Activated T-helper 1 cell treated with anti-CD3 and anti-CD28 coated beads, Interleukin-2, amount 50 U/mL, for 16 hours (primary cell): ENCODE measurements at places on chromosomes 6 and 20.
A peak's percentile ranks its signal among the peaks of the same experiment; 100 is the strongest.

GRCh38 chr6:90036963-90037362 lies 142.7 kb downstream of the GJA10 start:
- DNase-seq: no peak

DNA sequence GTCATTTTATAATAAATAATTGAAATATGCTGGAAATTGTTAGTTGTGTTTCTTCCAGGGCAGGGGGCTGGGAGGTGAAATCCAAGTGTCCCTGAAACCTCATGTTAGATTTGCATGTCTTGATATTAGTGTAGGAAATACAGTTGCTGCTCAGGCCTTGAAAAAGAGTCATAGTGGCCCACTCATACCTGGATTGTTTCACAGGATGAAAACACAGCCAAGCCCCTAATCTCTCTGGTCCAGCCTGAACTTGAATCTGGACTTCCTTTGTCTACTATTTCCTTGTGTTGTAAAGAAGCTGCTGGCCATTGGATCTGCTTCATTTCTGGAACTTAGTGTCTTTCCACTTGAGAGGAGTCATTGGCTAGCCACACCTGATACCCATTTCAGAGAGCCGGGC lies 108.8 kb upstream of the JARID2 start:
- no peak for DNase-seq

- DNase-seq: no peak
Measured at GRCh38 chr6:79862126-79862525, 85.2 kb downstream of the ELOVL4 start.

DNA sequence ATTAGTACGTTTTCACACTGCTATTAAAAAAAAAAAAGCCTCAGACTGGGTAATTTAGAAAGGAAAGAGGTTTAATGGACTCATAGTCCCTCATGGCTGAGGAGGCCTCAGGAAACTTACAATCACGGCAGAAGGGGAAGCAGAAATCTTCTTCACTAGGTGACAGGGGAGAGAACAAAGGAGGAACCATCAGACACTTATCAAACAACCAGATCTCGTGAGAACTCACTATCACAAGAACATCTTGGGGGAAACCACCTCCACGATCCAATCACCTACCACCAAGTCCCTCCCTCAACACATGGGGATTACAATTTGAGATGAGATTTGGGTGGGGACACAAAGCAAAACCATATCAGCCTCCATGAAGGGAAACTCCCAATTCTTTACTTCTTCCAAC lies 85.2 kb upstream of the MAFB start:
- DNase-seq: no peak

DNA sequence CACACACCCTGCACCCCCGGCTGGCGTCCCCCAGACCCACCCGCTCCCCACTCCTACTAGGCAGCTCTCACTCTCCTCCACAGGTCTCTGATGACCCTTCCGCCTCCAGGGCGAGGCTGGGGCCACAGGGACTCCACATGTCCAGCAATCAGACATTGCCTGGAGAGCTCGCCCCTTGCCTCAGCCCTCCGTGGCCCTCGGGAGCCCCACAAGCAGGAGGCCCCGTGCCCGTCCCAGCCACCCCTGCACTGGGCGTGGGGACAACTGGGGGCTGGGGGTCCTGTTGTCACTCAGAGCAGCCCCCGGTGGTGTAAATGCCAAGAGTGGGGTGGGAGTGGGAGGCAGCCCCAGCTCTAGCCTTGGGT lies 1.5 kb downstream of the COL20A1 start:
- no peak for DNase-seq

DNA sequence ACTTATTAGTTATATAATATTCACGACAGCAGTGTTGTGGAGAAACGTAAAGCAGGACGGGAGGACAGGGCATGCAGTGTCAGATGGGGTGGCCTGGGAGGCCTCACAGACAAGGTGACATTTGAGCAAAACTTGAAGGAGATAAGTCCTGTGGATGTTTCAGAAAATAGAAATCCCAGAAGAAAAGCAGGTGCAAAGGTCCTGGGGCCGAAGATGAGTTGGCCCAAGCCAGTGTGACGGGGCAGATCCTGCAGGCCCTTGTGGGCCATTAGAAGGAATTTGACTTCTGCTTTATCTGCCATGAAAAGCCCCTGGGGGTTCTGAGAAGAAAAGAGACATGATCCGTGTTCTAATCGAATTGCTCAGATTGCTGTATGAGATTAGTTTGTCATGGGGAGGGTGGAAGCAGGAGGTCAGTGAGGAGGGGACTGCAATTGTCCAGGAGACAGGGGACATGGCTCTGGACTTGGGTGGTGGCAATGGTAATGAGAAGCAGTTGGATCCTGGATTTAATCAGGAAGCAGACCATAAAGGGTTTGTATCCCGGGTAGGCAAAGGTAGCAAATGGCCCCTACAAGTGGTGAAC lies 437.4 kb upstream of the SULF2 start:
- DNase-seq: no peak

DNA sequence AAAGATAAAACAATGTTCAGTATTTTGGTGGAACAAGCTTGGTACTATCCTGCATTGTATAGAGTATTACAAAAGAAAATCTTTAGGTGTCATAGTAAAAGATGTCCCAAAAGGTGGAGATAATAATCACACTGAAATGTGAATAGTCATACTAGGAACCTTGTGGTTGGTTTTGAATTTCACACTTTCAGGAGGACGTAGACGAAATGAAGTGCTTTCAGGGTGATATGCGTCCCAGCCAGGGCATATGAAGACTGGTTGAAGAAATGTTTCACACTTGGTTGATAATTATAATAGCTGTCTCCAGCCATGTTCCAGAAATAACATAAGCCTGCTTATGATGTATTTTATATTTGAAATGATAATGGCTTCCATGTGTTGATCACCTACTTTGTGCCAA lies 60.4 kb downstream of the SCAND1 start:
- DNase-seq: no peak

DNA sequence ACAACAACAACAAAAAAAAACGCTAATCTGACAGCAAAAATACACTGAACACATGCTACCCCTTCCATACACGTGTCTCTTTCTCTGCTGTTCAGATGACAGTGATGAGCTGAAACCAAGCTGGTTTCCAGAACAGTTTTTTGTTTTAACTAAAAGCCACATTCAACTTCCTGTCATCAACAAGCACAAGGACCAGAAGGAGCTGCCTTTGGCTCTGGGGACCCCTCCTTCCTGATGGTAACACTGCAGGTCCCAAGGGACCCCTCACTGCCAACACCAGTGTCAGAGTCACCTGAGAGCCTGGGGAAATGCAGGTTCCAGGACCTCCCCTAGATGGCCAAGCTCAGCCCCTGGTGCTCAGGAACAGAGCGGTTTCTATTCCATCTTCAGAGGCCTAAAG lies 6.0 kb downstream of the CST7 start:
- DNase-seq: no peak

GRCh38 chr20:24422091-24422760 lies 47.2 kb upstream of the SYNDIG1 start:
- no peak for DNase-seq

- DNase-seq: no peak
Measured at GRCh38 chr20:62201173-62202082, 18.6 kb downstream of the MTG2 start.

GRCh38 chr6:13068586-13069210 lies 259.6 kb downstream of the TBC1D7 start:
- DNase-seq: no peak

- no peak for DNase-seq
Measured at GRCh38 chr6:31764198-31764597, 1.7 kb downstream of the SAPCD1 start.

DNA sequence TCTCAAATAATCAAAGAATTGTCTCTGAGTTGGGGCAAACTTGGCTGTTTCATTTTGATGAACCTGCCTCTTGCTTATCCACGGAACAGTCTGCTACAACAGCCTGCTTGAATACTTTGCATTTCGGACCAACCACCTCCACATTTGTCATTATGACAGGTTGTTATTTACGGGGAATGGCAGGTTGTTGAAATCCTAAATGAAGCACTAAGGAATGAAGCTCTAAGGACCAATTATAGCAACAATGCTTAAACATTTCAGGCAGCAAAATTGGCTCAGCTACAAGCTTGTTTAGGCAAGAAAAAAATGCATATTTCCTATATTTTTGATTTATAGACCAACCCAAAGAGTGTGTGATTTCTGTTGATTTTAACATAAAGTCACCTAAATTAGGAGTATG lies 84.5 kb downstream of the MAP3K7 start:
- DNase-seq: no peak

DNA sequence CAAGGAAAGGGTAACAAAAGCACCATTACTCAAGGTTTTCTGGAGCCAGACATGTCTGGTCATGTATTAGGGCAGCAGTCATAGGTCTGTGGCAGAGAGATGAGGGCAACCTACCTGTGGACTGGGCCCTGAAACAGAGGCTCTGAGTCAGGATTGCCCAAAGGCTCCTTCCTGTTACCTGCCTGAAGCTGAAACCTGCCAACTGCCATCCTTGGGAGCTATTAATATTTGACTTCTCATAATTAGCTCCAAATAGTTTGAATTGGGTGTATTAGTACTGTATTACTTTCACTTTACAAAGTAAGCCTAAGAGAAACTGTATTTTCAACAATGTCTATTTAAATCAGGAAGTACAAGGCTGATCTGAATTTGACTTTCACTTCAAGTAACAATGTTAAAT lies 72.0 kb upstream of the TBX18 start:
- DNase-seq: no peak

DNA sequence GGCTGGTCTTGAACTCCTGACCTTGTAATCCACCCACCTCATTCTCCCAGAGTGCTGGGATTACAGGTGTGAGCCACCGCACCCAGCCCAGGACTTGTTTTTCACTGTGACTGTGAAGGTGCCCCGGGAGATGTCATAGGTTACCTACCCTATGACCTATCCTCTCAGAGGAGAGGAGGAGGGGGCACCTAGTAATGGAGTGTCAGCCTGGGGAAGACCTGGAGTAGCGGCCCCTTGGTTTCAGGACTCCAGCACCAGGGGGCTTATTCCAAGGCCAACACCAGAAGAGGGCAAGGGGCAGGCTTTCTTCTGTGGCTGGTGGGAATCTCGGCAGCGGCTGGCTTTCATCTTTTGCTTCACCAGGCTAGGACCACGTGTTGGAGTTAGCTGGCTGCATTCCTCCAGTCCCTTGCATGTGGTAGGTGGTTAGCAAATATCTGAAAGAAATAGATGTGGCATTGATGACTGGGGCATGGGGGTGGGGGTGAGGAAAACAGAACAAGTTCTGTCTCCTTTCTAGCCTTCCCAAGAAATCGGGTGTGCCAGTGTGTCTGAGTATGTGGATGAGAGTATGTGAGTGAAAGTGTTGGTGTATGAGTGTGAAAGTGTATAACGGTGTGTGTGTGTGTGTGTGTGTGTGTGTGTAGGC lies 7.9 kb upstream of the ITPR3 start:
- no peak for DNase-seq

GRCh38 chr6:16718356-16718755 lies 42.9 kb downstream of the ATXN1 start:
- no peak for DNase-seq

GRCh38 chr20:52824494-52825216 lies 147.5 kb upstream of the TSHZ2 start:
- DNase-seq: no peak

DNA sequence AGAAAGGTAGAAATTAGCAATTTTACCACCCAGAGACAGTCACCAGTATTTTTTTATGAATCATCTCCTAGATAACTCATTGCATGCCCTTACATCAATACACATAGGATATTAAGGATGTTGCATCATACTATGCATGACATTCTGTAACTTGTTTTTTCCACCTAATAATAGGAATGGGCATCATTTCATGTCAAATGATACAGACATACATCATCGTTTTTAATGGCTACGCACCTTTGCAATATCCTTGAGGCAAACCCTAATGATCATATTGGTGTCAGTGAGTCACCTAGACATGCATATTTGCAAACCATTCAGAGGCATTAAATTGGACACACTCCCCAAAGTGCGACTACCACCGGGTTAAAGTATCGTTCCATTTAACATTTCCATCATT lies 309.7 kb upstream of the AGPAT4 start:
- DNase-seq: no peak

GRCh38 chr20:43658069-43658722 lies 8.7 kb upstream of the MYBL2 start:
- peak; percentile 15 for DNase-seq

DNA sequence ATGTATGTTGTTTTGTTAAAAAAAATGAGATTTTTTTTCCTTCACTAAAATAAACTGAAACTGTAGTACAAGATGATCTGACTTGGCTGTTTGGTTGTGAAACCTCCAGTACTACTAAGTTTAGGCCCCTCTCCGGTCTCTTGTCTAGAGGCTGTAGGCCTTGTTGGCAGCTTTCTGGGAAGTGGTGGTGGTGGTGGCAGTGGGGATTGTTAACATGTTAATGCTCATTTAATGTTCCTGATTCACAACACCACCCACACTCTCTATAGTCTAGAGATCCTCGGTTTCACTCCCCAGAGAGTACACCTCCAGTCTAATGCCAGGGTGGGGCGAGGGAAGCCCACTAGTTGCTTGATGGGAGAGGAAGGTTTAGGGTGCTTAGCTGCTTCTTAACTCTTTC lies 24.1 kb downstream of the STK4 start:
- no peak for DNase-seq

DNA sequence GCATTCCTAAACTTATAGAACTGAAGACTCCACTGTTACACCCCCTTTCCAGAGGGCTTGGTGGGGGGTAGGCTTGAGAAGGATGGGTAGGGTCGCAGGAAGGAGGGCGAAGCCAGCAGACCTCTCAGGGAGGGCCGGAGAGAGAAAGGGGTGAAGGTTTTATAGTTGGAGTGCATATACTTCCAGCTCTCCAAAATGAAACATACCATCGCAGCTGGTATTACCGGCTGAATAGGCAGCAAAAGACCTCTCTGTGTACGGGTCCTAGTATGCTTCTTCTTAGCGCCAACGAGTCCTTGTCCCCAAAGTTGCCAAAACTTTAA lies 1.0 kb upstream of the VGLL2 start:
- DNase-seq: no peak

DNA sequence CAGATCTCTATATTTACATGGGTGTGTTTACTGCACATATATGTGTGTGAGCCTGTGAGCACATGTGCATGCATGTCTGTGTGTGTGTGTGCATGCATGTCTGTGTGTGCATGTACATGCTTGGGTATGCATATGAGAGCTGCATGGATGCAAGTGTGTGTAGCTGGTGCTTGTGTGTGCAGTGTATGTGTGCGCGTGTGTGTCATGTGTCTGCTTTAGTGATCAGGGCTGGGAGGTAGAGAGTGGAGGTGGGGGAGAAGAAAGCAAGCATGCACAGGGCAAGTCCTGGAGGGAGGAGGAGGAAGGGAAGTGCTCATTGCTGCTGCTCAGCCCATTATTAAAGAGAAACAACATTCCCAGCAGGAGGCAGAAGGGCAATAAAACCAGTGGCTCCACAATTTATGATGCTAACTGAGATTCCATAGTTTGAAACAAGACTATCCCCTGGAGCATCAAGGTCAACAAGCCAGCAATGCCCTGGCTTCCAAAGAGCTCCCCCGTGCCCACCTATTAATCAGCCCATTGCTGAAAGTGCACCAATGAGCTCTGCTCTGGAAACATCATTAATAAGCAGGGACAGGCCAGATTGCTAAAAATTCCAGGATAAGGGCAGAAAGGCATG lies 414.0 kb downstream of the MAFB start:
- DNase-seq: no peak

GRCh38 chr20:36210436-36211021 lies 25.7 kb upstream of the AAR2 start:
- DNase-seq: no peak
